ENCODE measurements at places on chromosomes 3 and 15. TPM values are rescaled to one million over a fixed set of nuclear protein-coding genes. Genes with fewer than 3 reads are reported as not detected.

DNA sequence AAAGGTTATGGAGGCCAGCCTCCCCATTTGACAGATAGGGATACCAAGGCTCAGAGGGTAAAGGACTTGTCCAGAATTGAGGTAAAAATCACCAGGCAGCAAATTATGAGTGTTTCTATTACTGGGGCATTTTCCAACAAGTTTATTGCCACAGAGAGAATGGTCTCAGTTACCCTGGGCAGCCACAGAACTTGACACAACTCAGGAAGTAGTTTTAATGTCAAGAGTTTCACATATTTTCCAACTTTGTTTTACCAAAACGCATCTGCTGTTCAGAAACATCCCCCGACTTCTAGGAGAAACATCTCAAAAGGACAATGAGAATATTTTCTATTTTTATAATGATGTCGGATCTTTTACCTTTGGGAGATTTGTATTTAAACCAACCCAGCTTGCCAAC lies 107.5 kb upstream of the MRPS22 start:
- no peak for DNase-seq

- no peak for DNase-seq
Measured at GRCh38 chr3:40718209-40718608, 193.4 kb downstream of the ZNF621 start.

GRCh38 chr3:139355476-139355875 lies 11.7 kb downstream of the MRPS22 start:
- DNase-seq, result no peak

GRCh38 chr15:92625251-92625980 lies 30.2 kb downstream of the FAM174B start:
- DNase-seq, result no peak

DNA sequence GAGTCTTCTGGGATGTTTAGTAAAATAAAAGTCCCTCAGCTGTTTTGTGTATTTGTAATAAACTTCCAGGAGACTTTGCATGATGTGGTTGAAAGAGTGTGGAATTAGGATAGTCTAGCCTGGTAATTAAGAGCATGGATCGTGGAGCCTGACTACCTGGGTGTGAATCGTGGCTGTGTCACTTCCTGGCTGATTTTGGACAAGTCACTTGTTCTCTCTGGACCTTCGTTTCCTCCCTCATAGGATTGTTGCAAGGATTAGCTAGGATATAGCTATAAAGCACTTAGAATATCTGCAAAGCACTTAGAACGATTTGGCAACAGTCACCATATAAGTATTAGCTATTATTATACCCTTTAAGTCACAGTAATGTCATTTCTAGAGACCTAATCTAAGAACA lies 40.2 kb downstream of the SLMAP start:
- DNase-seq, result no peak

DNA sequence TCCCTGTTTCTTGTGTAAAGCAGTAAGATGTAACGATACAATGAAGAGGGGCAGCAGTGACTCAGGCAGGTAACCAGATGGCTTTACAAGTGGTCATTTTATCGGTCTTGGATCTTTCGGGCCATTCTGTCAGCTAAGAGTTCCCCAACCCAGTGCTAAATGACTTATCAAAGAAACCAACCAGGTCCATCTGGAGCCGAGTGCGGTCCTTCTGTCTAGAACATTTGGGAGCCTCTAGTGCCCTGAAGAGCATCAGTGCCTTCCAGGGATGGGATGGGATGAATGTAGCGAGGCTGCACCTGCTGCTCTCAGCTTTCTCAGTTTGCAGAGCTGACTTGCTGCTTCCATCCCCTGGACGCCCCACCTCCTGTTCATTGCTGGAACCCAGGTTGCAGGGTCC lies 131.7 kb upstream of the AGBL1 start:
- DNase-seq, result no peak

- no peak for DNase-seq
Measured at GRCh38 chr3:187850258-187850921, 105.1 kb upstream of the BCL6 start.

GRCh38 chr3:9047452-9048346 lies 84.4 kb upstream of the RAD18 start:
- no peak for DNase-seq

GRCh38 chr15:82647835-82648256 lies 683 bp upstream of the CPEB1 start:
- peak; percentile 59 for DNase-seq

GRCh38 chr3:120879411-120879810 lies 28.6 kb upstream of the STXBP5L start:
- DNase-seq, result no peak

- DNase-seq, result no peak
Measured at GRCh38 chr3:98536456-98537017, 4.8 kb downstream of the GPR15 start.

DNA sequence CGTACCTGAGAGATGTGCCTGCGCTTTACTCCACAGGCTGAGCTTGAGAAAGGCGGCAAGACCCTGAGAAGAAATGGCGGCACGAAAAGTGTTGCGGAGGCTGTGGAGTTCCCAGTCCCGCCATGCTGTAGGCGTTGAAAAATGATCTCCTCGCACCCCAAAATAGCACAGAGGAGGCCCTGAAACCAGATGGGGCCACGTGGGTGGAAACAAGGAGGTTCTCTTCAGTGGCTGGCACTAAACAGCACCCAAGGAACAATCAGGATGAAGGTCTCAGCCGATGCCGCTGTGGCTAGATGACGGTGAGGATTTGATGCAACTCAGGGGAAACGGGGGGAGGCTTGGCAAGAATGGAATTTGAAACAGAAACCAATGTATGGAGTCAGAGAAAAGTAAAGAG lies 57.3 kb downstream of the TMEM212 start:
- DNase-seq, result no peak

GRCh38 chr3:42175386-42176240 lies 84.5 kb downstream of the TRAK1 start:
- no peak for DNase-seq

The PDCD6IP gene
- 208 TPM for total RNA-seq

The FAM107A gene
- not detected for total RNA-seq
